ENCODE measurements at places on chromosomes 13 and 19.

DNA sequence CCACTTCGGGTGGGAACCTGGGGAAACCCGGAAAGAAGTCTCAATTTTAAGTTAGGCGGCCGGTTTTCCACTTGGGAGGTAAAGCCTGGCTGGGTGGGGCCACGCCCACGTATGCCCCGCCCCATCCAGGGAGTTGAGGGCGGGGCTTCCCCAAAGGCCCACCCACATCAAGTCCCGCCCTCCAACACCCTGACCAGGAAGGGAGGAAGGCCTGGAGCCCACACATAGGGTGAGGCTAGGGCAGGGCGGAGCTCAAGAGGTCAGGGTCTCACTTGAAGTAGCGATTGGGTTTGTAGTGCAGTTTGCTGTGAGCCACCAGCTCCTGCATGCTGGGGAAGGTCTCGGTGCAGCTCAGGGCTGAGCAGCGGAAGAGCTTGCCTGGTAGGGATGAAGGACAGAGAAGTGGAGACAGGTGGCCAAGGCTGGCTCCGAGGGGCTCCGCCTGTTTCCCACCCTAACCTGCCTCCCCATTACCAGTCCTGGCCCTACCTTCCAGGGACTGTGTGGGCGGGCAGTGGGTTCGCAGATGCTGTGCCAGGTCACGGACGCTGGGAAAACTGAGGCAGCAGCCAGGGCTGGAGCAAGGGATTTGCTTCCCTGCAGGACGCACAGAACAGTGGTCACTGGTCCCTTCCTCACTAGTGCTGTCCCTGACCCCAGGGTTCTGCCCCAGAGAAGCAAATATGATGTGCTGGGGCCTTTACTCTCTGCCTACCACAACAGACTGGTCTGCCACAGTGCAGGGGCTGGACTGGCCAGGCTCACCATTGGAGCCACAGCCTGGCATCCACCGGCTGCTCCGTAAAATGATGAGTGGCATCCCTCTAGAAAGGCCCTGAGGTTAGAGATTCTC is 1.6 kb downstream of the ZNF414 start:
- DNase-seq, result no peak

DNA sequence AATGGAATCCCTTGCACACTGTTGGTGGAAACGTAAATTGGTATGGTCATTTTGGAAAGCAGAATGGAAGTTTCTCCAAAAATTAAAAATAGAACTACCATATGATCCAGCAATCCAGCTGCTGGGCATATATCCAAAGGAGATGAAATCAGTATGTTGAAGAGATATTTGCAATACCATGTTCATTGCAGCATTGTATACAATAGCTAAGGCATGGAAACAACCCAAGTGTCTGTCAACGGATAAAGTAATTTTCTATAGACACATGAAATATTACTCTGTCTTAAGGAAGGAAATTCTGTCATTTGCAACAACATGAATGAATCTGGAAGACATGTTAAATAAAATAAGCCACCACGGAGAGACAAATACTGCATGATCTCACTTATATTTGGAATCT is 124.7 kb downstream of the GPC5 start:
- no peak for DNase-seq

GRCh38 chr13:34044041-34044440 is 226.1 kb downstream of the RFC3 start:
- DNase-seq, result no peak

GRCh38 chr13:22189176-22190048 is 518.5 kb downstream of the FGF9 start:
- no peak for DNase-seq

DNA sequence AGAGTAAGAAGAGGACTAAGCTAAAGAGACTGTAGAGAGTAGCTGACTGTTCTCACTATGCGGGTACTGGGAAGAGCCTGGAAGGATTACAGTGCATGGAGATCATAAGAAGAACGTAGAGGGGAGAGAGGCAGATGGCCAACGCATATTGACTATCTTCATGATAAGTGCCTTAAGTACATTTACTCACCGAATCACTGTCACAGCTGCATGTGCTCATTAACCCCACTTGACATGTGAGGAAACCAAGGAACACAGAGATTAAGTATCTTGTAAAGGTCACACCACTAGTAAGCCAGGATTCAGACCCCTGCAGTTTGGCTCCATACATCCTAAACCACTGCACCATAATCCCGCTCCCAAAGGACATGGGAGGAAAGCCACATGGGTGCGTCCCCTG is 34.1 kb downstream of the SMAD9 start:
- no peak for DNase-seq

All from activated CD8-positive, alpha-beta memory T cell treated with anti-CD3 and anti-CD28 coated beads for 24 hours (primary cell).